T-cell (primary cell): ENCODE measurements at places on chromosomes 7 and 10.

DNA sequence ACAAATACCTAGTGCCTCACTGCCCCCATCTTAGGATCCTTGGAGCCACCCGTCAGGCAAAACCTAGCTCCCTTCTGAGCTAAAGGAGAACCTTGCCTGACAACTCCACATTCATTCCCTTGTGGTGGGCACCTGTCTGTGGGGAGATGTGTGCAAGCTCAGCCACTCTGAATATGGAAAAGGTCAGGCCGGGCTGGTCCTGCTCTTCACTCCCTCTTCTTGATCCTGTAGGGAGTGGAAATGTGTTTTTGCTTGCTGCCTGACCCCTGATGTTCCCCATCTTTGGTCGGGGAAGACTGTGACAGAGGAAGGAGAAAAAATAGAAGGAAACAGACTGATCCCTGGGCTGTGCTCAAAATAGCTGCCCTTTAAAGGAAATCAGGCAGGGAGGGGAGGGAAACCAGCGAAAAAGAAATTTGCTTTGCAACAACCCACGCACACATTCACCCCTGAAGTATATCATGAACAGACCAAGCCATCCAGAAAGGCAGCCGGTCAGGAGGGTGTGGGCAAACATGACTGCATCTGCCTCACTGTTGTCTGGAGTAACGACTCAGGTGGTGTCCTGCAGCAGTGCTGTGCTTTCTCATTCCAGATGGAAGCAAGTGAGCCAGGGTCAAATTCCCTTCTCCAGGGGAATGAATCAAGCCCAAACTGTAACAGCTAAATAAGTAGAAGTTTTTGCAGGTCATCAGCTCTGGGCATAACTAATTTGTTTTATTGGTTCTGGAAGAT, 74.0 kb downstream of the SCRN1 start:
- DNase-seq, result no peak

GRCh38 chr7:50812841-50813475, 30.3 kb upstream of the GRB10 start:
- DNase-seq, result no peak

GRCh38 chr10:119812684-119813083, 60.0 kb downstream of the MCMBP start:
- DNase-seq, result no peak

- no peak for DNase-seq
These were observed 170.6 kb downstream of the FZD1 start for GRCh38 chr7:91434836-91435235.

DNA sequence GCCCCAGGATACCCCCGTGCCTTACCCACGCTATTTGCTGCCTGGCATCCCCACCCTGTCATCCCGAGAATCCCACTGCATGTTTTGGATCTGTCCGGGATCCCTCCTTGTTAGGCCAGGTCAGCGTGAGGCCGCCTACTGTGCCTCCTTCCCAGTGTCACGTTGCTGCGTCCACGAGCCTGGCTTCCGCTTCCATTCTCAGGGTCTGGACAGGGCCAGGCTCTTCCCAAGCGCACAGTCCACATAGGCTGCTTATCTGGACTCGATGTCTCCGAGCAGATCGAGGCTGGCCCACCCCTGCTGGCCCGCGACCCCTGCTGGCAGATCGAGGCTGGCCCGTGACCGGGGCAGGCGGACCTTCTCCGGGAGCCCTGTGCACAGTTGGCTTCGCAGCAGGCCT, 27.1 kb downstream of the FOXK1 start:
- DNase-seq, result no peak

DNA sequence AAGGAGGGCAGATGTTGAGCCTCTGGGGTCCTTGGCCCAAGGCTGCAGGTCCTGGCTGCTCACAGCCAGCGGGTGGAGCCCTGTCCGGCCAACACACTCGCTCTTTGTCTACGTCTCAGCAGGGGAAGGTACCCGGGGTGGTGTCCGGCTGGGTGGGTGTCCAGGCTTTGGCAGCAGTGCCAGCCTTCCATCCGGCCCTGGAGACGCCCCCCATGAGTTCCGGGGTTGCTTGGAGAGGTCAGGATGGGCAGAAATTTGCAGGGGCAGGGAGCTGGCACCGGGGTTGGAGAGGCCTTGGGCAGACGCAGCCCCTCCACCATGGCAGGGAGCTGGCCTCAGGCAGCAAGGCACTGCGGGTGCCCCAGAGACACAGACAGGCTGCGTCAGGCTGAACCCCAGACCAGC, 42.2 kb upstream of the ELN start:
- DNase-seq, result no peak

GRCh38 chr10:67861750-67862432, 22.6 kb upstream of the SIRT1 start:
- DNase-seq, result no peak

- no peak for DNase-seq
These were observed 16.4 kb upstream of the PTPRN2 start for GRCh38 chr7:158603773-158604755.

DNA sequence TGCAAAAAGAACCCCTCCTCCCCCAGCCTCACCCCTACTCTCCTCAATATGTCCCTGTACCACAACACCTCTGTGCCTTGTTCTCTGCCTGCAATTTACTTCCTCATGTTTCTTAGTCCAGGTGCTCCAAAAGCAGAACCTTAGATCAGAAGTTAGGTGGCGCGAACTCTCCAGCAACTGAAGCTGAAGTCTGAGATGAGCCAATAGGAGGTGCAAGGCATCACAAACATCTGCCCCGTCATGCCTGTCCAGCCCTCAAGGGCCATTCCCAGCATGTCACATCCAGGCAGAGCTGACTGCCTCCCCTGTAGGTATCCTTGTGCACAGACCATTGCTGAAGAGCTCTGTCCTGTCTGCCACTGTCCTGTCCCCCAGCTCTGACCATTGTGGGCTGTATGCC, 508.8 kb downstream of the GRID1 start:
- DNase-seq, result no peak

- no peak for DNase-seq
These were observed 5.5 kb upstream of the GNAT3 start for GRCh38 chr7:80517282-80517747.

DNA sequence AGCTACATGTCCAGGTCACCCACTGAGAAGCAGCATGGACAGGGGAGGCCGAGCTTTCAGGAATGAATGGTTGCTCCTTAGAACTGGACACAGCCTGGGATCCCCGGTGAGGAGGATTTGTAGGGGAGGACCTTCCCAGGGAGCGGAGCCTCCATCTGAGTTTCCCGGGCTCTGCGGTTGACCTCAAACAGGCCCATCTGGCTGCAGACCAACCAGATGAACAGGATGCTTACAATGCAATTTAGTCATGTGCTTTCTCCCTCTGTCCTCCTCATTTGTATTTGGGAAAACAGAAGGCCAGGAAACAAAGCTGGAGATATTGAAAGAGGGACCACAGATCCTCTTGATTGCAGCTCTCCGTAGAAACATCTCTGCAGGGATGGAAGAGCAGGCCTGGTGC, 104.8 kb downstream of the EMX2 start:
- no peak for DNase-seq
